ENCODE measurements at places on chromosomes 1 and 21.

- no peak for DNase-seq
Measured at GRCh38 chr21:15414057-15414456, 315.7 kb upstream of the USP25 start.

DNA sequence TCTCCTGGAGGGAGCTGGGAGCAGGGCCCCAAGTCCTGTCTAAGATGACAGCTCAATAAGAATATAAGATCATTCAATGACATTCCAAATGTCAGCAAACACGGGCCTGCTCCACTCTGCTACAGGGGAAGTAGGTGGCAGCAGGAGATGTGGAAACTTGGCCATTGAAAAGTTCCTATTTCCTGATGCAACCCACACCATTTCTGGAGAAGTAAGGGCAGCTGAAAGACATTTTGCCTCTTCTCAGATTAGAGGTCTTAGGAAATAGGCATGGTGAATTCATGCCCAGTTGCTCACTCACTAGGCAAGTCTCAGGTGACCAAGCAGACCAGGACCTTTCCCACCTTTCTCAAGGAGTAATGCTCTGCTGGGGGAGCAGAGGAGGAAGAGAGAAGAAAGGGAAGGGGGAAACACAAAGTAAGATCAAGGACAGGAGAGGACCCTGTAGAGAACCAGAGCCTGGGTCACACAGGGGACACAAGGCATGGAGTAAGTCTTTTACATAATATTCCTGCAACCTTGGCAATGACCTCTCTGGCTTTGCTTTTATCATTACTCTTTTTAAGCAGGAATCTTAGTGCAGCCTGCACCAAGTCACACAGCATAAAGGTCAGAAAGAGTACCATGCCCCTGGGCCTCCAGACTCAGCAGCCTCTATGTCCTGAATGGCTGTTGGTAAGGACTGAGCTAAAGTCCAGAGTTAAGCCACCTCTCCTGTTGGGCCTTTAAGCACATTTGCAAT lies 68.9 kb downstream of the DMAP1 start:
- no peak for DNase-seq

GRCh38 chr21:23247334-23247733 lies 2249.1 kb downstream of the NCAM2 start:
- no peak for DNase-seq

- DNase-seq: no peak
Measured at GRCh38 chr1:153546796-153547559, 1.4 kb upstream of the S100A4 start.

GRCh38 chr1:62800281-62800680 lies 16.3 kb downstream of the ATG4C start:
- no peak for DNase-seq

- peak; percentile 43 for DNase-seq
Measured at GRCh38 chr1:165696625-165697100, 1.7 kb downstream of the ALDH9A1 start.

DNA sequence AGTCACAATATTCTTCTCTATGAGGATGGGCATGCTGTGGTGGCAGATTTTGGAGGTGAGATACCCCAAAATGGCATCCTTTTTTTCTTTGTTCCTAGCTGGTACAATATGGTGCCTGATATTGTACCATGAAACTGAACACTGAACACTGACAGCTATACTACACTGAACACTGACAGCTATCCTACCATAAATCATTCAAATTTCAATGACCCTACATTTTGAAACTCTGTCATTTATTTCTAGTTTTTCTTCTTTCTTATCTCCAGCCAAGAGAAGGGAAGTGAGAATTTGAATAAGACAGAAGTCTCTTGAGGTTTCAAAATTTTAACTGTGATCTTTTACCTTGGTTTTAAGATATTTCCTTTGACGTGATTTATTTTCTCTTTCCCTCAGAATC lies 76.3 kb downstream of the LRRC53 start:
- DNase-seq: no peak

DNA sequence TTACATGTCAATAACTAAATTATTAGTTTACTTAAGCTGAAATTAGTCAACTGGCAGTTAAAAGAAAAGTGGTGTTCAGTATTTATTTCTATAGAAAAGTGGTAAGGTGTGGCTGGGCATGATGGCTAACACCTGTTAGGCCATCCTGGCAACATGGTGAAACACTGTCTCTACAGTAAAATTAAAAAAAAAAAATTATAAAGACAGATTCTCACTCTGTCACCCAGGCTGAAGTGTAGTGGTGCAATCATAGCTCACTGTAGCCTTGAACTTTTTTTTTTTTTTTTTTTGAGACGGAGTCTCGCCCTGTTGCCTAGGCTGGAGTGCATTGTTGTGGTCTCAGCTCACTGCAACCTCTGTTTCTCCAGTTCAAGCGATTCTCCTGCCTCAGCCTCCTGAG lies 32.9 kb downstream of the WNT4 start:
- DNase-seq: no peak

DNA sequence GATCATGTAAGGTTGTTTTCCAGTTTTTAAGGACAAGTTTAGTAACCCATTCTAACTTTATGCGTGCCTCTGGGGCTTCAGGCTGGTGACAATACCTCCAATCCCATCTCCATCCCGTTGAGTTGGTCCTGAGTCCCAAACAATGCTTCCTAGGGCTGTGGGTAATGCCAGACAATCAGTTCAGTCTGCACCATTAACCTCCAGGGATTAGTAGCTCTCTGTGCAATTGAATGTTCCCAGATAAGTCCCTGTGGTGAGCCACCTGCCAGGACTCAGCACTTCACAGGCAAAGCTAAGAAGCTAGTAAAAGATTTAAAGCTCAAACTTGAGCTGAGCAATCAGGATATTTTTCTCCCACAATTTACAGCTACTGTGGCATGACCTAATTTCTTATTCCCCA lies 462.2 kb upstream of the PTBP2 start:
- no peak for DNase-seq

- DNase-seq: no peak
Measured at GRCh38 chr1:221868593-221869303, 126.9 kb upstream of the DUSP10 start.

GRCh38 chr1:26833432-26834405 lies 7.2 kb downstream of the ZDHHC18 start:
- no peak for DNase-seq

DNA sequence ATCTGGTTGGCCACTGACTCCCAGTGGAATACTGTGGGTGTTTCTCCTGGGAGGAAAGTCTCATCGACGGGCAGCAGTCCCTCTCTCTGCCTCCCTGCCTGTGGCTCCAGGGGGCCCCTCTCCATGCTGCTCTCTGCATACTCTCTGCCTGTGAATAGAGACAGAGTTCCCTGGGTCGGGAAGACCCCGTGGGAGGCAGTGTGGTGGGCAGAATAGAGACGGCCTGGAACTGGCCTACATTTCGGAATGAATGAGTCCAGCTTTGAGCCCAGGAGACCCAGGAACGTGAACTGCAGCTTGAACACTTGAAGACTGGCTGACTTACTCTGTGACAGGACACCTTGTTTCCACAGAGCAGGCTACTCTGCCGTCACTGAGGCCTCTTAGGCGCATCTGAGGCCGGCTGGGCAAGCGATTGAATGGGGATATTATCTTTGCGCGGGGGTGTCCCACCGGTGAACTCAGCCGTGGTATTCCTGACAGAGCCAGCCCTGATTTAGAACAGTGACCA lies 64.0 kb downstream of the KIF21B start:
- DNase-seq: no peak
